RWPE2 (cell line): ENCODE measurements at places on chromosomes 4 and X.
A peak's percentile ranks its signal among the peaks of the same experiment; 100 is the strongest.

GRCh38 chr4:154039435-154040343 is 250.8 kb upstream of the SFRP2 start:
- no peaks in the 10 kb centered on the region for H3K36me3 ChIP-seq
- H3K4me3 ChIP-seq, result no peak overlapping the region
- H3K27me3 ChIP-seq, result no peaks in the 10 kb centered on the region
- no peaks in the 10 kb centered on the region for H3K4me1 ChIP-seq
- DNase-seq, result no peak

GRCh38 chr4:15084780-15085179 is 82.5 kb downstream of the CPEB2 start:
- no peak overlapping the region for H3K27ac ChIP-seq
- no peak overlapping the region for H3K4me3 ChIP-seq
- no peak for DNase-seq
- H3K4me1 ChIP-seq, result no peaks in the 10 kb centered on the region
- H3K27me3 ChIP-seq, result no peaks in the 10 kb centered on the region

DNA sequence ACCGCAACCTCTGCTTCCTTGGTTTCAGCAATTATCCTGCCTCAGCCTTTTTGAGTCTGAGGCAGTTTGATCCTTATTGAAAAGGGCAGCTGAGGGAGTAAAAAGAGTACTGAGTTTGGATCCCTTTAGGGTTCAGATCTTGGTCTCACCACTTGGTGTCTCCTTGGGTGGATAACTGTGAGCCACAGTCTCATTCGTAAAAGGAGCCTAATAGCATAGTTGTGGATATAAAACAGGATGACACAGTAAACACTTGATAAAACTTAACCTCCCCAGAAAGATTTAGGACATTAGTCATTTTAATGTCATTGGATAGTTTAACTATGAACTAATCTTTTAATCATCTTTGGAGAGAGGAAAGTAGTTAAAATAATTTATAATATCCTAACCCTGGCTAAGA is 173.0 kb downstream of the ANK2 start:
- no peaks in the 10 kb centered on the region for H3K27me3 ChIP-seq
- DNase-seq, result no peak
- H3K36me3 ChIP-seq, result no peaks in the 10 kb centered on the region
- no peak overlapping the region for H3K27ac ChIP-seq

DNA sequence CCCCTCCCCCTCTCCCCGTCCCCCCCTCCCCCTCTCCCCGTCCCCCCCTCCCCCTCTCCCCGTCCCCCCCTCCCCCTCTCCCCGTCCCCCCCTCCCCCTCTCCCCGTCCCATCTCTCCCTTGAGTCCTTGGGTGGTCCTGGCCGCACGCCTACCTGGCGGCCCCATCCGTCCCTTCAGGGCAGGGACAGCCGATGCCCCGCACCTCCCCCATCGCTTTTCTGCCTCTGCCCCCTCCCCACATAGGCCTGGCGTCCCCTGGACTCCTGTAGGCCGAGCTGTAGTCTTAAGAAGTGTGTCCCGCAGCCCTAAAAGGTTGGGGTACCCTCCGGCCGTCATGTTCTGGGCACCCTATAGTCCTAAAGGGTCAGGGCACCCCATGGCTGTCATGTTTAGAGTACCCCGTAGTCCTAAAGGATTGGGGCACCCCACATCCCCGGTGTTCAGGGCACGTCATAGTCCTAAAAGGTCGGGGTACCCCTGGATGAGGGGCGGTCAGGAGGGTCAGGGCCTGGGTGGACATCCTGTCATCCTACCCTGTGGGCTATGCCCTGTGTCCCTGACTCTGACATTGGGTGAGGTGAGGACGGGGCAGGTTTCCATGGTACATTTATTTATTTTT is 10.8 kb upstream of the GTPBP6 start:
- peak; percentile 62 for DNase-seq
- H3K4me3 ChIP-seq, result no peak overlapping the region
- H3K27ac ChIP-seq, result no peak overlapping the region
- peaks cover 6% of the 10 kb centered on the region; the same call in 1 of the 2 replicates for H3K36me3 ChIP-seq
- H3K27me3 ChIP-seq, result peaks cover 18% of the 10 kb centered on the region

GRCh38 chr4:110088670-110089069 is 109.7 kb downstream of the ELOVL6 start:
- no peaks in the 10 kb centered on the region for H3K27me3 ChIP-seq
- H3K27ac ChIP-seq, result peak overlapping the region; percentile 97
- peaks cover 76% of the 10 kb centered on the region for H3K4me1 ChIP-seq
- no peaks in the 10 kb centered on the region; the same call in 1 of the 2 replicates for H3K36me3 ChIP-seq

- H3K4me1 ChIP-seq, result no peaks in the 10 kb centered on the region
- no peaks in the 10 kb centered on the region for H3K27me3 ChIP-seq
- peaks cover 23% of the 10 kb centered on the region for H3K36me3 ChIP-seq
- DNase-seq, result peak; percentile 15
- H3K27ac ChIP-seq, result no peak overlapping the region
- H3K4me3 ChIP-seq, result no peak overlapping the region
These were observed 68.3 kb downstream of the CRMP1 start for GRCh38 chr4:5824635-5825034.

DNA sequence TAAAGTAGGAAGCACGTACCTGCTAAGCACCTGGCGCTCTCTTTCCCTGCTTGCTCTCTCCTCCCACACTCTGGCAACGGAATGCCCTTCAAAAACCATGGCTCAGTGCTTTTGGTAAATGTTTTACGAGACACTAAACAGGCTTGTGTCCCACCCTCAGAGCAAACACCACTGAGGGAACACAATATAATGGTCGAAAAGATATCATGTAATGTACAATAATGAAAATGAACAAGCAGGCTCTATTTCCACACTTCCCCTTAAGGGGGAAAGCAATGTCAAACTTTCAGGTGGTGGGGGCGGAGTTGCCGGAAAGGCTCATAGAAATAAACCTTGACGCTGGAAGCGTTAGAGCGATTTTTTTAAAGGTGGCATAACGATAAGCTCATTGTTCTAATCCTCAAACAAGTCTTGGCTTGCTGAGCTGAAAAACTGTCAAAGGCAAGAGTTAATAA is 115.1 kb downstream of the RBM47 start:
- H3K27ac ChIP-seq, result peak overlapping the region; percentile 30
- H3K4me3 ChIP-seq, result no peak overlapping the region
- no peak for DNase-seq
- no peaks in the 10 kb centered on the region for H3K27me3 ChIP-seq
- H3K36me3 ChIP-seq, result no peaks in the 10 kb centered on the region
- peaks cover 21% of the 10 kb centered on the region for H3K4me1 ChIP-seq

GRCh38 chr4:19213388-19213787 is 1038.3 kb upstream of the SLIT2 start:
- H3K27ac ChIP-seq, result no peak overlapping the region
- H3K36me3 ChIP-seq, result no peaks in the 10 kb centered on the region

DNA sequence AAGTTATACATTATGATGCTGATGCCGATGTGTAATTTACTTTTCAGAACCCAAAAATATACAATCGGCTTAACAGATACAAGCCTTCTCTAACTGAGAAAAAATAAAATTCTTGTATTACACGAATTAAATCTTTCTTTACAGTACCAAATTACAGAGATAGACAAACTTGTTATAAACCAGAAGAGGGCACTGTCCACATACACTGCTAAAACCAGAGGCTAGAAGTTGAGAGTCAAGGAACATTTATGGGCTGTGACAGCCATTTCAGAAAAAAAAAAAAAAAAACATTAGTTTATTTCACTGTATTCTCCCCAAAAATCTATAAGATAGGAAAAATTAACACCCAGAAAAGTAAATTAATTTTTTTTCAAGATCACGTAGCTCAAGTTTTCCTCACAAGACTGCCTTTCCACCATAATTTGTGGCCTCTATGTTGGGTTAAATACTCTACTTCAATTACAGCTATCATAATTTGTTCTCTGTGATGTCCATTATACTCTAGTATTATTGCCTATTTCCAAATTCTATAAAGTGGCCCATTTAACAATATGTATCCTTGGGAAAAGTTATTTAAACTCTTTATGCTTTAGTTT is 12.0 kb downstream of the EREG start:
- H3K27ac ChIP-seq, result peak overlapping the region; percentile 99
- H3K36me3 ChIP-seq, result peaks cover 80% of the 10 kb centered on the region
- no peaks in the 10 kb centered on the region for H3K27me3 ChIP-seq
- H3K4me1 ChIP-seq, result peaks cover 50% of the 10 kb centered on the region

GRCh38 chrX:119692191-119693039 is 553 bp downstream of the SEPTIN6 start:
- DNase-seq, result no peak
- H3K27ac ChIP-seq, result peak overlapping the region; percentile 28
- H3K4me3 ChIP-seq, result peak overlapping the region; percentile 71
- no peaks in the 10 kb centered on the region for H3K27me3 ChIP-seq
- no peaks in the 10 kb centered on the region for H3K36me3 ChIP-seq
